ENCODE measurements at places on chromosomes 3 and 15.

GRCh38 chr3:50095352-50095998 lies 6.8 kb downstream of the RBM5 start:
- no peak for DNase-seq

- DNase-seq: peak; percentile 79
Observed at GRCh38 chr3:128170866-128171516, 17.7 kb downstream of the EEFSEC start.

DNA sequence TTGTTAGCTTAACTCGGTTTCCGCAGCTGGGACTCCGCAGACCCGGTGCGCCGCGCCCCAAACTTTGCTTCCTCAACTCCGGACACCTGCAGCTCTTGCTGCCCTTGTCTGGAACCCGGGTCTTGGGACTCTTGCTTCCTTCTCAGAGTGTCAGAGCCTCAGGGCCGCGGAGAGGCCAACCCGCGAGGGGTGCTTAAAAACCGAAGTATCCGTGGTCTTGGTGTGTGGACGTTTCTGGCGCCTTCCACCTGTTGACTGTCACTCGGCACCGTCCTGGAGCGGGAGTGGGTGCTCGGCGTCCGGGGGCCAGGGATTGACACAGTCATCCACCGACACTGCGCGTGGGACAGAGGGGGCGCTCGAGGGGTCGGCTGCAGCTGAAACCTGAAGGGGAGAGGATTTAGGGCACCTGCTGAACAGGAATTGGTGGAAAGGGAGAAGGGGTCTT lies 386 bp downstream of the SQOR start:
- DNase-seq: peak; percentile 35

DNA sequence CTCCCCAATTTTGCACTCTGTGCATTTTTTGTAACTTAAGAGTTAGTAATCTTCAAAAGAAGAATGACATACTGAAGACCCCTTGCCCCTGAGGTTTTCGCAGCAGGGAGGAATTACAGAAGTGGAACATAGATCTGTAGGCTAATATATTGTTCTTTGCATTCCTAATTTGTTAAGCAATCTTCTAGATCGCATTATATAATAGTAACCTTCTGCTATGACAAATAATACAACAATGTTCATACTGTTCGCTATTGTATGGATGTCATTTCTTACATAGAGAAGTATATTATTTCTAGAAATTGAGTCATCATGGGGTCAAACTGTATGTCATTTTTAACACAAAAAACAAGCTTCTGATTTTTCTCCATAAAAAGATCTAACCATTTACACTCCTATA lies 95.8 kb upstream of the TGFBR2 start:
- DNase-seq: peak; percentile 54

DNA sequence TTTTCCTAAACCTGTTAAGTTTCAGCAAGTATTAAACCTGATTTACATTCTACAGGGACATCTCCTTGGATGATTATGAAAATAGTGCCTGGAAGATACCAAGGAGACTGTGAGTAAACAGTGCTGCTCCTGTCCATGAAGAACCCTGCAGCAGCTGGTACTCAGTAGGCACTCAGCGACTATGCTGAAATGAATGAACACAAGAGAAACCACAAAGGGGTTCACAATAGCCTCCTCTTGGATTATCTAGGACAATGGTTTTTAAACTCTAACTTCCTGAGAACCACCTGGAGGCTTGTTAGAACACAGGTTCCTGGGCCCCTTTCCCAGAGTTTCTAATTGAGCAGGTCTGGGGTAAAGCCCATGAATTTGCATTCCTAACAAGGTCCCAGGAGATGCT lies 488.4 kb upstream of the UBE2E2 start:
- no peak for DNase-seq

DNA sequence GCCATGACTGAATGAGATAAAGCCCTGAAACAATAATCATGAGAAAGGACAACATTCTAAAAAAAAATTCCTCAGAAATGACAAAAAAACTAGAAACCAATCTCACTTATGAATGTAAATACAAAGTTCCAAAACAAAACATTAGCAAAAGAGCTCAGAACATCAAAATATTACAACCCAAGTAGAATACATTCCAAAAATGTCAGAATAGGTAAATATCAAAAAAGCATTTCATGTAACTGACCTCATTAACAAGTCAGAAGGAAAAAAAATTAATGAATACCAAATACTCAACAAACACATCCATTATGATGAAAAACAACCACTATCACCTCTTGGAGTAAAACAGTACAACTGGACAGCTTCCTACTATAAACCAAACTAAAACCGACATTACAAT lies 93.1 kb downstream of the DLG1 start:
- no peak for DNase-seq

DNA sequence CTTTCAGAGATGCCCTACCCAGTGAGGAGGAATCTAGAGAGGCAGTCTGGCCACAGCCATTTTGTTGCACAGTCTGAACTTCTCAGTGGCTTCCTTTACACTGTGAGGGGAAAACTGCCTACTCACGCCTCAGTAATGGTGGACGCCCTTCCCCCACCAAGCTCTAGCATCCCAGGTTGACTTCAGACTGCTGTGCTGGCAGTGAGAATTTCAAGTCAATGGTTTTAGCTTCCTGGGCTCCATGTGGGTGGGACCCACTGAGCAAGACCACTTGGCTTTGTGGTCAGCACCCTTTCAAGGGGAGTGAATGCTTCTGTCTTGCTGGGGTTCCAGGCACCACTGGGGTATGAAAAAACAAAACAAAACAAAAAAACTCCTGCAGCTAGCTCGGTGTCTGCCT lies 663.2 kb upstream of the ZNF385D start:
- DNase-seq: no peak

GRCh38 chr3:19574268-19574667 lies 359.7 kb downstream of the EFHB start:
- no peak for DNase-seq
